ENCODE measurements at places on chromosomes 5 and 9.

- DNase-seq, result no peak
Measured at GRCh38 chr9:12958279-12958678, 183.5 kb downstream of the LURAP1L start.

DNA sequence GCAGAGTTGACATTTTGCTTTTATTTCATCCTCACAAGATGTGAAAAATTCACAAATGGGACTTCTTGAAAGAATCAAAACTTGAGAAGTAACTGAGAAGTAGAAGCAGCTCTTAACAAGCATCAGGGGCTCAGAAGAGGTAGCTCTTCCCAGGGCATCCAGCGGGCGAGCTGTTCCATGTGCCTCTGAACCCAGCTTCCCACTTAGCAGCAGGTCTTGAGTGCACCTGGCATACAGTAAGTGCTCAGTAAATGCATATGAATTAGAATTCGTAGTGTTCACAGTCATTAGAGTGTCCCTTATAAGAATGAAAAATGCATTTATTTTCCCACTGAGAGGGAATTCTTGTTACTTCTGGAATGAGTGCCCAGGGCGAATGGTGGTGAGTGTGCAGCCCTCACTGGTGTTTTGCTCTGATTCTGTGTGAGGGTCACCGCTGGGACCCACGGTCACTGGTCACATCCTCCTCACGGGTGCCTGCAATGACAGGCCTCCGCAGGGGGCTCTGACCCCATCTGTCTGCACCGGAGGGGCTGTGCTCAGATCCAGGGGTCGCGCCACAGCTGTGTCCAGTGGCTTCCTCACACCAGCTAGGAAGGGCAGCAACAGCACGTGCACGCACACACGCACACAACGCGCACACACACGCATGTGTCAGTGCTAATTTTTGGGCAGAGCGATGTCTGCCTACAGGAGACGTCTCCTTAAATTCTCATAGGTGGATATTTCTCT is 26.9 kb downstream of the EXOC3 start:
- DNase-seq, result no peak

DNA sequence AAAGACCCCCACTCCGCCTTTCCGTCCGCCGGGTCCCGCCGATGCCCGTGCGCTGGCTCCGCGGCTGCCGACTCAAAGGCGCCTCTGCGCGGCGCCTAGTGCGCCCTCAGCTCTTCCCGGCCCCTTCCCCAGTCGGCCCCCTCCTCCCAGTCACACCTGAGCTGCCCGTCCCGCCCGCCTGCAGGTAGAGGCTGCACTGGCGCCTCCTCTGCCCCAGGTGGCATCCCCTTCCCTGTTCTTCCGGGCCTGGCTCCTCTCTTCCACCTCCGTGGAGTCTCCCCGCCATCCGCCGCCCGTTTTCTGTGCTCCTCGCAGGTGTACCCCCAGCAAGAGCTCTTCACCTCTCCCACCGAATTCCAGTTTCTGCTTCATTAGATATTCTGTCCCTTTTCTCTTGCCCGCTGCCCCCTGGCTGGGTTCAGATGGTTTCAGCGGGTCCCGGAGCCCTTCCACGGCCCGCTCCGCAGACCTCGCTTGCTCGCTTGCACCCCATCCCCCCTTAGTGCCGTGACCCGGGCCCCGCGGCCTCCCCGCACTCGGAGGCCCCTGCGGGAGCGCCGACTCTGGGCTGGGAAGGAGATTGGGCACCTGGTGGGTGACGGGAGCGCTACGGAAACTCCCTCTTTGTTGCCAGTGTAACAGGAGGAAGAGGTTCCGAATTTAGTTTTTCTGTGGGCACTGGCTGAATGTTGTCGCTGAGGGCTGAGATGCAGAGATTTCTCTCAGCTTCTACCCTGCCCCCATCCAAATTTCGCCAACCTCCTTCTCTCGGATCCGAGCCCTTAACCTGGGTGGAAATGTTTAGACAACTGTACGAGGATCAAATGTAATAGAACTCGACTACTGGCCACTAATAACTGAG is 809 bp downstream of the SLC44A1 start:
- peak; percentile 46 for DNase-seq

- DNase-seq, result no peak
Measured at GRCh38 chr5:89147031-89147430, 264.0 kb upstream of the MEF2C start.

- no peak for DNase-seq
Measured at GRCh38 chr9:121220996-121221663, 19.5 kb upstream of the RAB14 start.

- DNase-seq, result no peak
Measured at GRCh38 chr5:139708877-139709581, 60.9 kb downstream of the CXXC5 start.

GRCh38 chr9:83744206-83744605 is 36.4 kb upstream of the UBQLN1 start:
- DNase-seq, result no peak
